ENCODE measurements at places on chromosomes 2 and 18. TPM values are rescaled to one million over a fixed set of nuclear protein-coding genes. Genes with fewer than 3 reads are reported as not detected.

The LHCGR gene
- total RNA-seq = not detected

The AOX1 gene
- total RNA-seq = 3.5 TPM

The DSC3 gene
- 2.2 TPM for total RNA-seq

The ICA1L gene
- 1.4 TPM for total RNA-seq

Measured in A549 treated with CORT108297 at 1 μM for 4 hours (cell line).